ENCODE measurements at places on chromosomes 1 and 21.
A peak's percentile ranks its signal among the peaks of the same experiment; 100 is the strongest.

DNA sequence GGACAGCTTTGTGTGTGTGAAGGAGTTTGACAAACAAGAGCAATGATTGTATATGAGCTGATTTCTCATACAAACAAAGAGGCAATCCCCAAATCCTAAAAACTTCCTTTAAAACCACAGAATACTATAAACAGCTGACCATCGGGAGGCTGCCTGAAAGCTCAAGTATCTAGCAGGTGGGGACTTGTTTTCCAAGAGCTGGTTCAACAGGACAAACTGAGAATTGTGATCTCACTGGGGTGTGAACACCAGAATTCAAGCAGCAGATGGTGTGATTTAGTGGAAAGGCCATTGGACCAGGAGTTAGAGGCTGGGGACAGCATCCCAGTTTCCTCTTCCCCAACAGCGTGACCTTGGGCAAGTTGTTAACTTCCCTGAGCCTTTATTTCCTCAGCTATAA lies 13.9 kb downstream of the LMX1A start:
- no peak for DNase-seq

DNA sequence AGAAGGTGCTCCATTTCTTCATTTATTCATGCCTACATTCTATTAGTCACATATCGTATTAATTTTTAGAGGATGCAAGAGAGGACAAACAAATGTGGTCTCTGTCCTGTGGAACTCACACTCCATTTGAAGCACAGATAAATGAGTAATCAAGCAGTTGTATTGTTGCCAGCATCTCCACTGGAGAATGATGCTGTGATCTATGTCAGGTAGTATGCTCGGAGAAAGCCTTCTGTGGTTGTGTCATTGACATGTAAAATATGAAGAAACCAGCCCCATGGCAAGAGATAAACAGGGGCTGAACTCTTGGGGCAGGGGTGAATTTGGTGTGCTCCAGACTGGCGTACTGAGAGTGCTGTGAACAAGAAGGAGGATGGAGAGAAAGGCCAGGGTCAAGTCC lies 101.2 kb downstream of the FASLG start:
- DNase-seq = no peak

DNA sequence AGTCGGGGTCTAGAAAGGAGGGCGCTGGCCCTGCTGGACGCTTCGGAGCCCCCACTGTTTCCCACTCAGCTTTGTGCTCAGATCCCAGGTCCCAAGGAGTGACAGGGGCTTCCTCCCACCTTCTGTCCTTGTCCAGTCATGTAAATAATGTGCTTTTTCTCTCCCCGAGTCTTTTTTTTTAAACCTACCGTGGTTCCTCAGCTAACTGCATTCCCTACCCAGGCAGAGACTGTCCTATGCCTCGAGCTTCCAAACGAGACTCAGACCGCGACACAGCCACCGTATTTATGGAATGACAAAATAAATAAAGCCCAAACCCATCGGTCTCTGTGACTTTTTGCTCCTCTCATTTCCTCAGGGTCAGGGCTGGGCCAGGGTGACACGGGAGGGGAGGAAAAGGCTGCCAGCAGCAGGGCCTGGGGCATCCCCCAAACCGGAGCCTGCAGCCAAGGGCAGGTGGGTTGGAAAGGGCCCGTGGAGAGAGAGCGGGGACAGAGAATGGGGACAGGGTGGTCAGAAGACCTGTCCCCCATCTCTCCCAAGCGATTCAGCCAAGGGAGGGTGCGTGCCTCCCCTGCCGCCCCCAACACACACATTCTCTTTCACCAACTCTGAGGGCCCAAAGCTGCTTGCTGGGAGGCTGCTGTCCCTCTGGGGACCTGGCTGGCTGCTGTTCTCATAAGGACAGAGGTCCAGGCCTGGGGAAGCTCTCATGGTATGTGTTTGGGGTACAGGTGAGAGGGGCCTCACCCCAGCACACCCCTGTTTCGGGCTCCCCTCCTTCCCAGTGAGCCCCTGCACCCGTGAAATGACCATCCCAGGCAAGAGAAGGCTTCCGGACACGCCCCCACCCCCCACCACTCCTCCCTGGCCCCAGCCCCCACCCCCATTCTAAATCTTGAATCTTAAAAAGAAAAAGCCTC lies 55.4 kb downstream of the KCNAB2 start:
- DNase-seq = no peak

- DNase-seq = no peak
These were observed 690.7 kb downstream of the NCAM2 start for GRCh38 chr21:21688889-21689288.

DNA sequence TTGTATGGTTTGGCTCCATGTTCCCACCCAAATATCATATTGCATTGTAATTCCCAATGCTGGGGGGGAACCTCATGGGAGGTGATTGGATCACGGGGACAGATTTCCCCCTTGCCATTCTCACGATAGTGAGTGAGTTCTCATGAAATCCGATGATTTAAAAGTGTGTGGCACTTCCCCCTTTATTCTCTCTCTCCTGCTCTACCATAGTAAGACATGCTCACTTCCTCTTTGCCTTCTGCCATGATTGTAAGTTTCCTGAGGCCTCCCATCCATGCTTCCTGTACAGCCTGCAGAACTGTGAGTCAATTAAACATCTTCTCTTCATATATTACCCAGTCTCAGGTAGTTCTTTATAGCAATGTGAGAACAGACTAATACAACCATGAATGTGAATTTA lies 211.6 kb upstream of the NR5A2 start:
- DNase-seq = no peak

GRCh38 chr1:228034954-228035837 lies 28.4 kb downstream of the WNT3A start:
- DNase-seq = no peak

DNA sequence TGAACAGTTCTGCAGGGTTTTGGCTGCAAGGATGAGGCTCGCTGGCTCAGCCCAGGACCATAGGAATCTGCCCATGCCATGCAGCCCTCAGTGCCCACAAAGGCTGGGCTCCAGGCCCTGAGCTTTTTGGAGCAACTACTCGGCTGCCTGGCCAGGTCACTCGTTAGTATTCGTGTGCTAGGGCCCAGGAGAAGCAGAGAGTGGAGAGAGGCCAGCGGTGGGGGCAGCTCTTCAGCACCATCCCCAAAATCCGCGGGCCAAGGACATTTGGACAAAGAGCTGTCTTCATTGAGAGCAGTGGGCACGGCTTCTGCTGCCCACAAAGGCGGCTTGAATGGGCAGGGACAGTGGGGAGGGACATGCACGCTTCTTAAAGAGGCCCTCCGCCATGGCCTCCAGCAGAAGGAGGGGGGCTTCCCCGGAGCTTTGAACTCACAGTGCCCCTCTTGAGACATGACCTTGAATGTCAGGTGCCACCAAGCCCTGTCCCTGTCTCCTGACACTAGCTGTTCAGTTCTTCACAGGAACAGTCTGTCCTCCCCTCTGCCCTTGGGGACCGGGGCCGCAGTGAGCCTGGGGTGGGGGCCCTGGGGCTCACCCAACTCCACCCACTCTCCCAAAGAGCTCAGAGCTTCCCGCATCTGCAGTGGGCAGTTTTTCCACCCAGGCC lies 106.1 kb upstream of the ARHGEF16 start:
- no peak for DNase-seq

DNA sequence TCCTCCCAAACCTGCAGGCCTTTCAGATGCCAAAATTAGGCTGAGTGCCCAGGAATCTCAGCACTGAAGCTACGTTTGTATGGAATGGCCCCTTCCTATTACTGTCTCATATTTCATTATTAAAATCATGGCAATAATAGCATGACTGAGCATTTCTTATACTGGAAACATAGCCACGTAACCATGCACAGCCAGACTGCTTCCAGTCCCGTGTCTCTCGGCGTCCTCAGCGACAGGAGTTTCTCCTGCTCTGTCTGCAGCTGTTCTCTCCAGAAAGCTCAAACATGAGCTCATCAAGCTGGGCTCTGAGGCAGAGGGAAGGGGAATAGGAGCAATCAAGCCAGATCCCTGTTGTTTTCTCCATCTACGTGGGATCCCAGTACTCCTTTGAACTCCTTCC lies 104.0 kb downstream of the CDC7 start:
- no peak for DNase-seq

DNA sequence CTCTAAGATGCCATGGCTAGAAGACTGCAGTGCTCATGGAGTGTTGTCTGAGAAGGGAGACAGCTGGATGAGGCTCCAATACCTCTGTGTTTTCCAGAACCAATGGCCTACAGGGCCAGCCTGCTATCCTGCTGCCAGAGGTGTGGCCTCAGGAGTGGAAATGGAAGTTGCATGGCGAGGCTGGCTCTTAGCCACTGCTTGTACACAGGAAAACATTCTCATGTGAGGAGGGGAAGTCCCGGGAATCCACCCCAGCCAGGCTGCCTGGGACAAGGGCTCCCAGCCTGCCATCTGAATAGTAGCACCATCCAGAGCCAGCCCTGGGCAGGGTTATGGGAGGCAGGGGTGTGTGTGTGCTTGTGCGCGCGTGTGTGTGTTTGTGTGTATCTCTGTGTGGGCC lies 56.5 kb downstream of the SDC3 start:
- DNase-seq = no peak

- DNase-seq = peak; percentile 33
These were observed 1.5 kb upstream of the KCNH1 start for GRCh38 chr1:211135342-211135950.

- no peak for DNase-seq
These were observed 75.2 kb downstream of the BEND5 start for GRCh38 chr1:48701445-48701844.

DNA sequence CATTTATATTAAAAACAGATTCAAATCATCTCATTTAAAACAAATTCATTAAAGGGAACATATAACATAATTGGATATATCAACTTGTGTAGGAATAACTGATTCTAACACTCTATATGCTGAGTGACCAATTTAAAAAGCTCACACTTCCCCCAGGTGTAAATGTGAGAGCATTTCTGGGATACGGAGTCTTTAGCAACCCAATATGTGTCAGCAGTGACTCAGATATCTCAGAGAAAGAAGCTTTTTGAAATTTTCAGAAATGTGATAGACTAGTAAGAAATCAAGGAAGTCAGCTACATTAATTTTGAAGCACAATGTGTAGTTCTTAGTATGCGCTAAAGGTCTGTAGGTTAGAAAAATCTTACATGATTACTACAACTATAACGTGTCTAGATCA lies 87.9 kb upstream of the SERTAD4 start:
- DNase-seq = no peak

- DNase-seq = no peak
These were observed 35.5 kb downstream of the COQ8A start for GRCh38 chr1:226975259-226976250.

GRCh38 chr1:74791491-74791890 lies 58.5 kb downstream of the TYW3 start:
- DNase-seq = no peak

DNA sequence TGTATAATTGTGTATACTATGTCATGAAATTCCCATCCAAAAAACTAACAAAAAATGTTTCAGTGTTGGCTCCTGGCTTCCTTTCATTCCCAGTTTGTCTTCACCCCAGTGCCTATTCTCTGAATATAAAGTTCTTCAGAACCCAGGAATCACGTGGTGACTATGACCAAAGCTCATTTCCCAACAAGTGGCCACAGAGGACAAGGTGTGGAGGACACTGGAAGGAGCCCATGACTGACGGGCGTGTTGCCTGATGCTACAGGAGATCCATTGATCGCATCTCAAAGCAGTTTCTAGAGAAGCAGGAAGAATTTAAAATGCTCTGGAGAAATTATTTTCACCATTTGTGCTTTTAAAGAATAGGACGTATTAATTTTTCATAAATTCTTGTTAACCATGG lies 7.4 kb upstream of the GREM2 start:
- no peak for DNase-seq

GRCh38 chr1:38475624-38476005 lies 384.0 kb downstream of the RRAGC start:
- no peak for DNase-seq

- DNase-seq = no peak
These were observed 3.7 kb upstream of the PARP1 start for GRCh38 chr1:226411619-226412018.

- DNase-seq = no peak
These were observed 220.3 kb upstream of the FGGY start for GRCh38 chr1:59076612-59077011.

DNA sequence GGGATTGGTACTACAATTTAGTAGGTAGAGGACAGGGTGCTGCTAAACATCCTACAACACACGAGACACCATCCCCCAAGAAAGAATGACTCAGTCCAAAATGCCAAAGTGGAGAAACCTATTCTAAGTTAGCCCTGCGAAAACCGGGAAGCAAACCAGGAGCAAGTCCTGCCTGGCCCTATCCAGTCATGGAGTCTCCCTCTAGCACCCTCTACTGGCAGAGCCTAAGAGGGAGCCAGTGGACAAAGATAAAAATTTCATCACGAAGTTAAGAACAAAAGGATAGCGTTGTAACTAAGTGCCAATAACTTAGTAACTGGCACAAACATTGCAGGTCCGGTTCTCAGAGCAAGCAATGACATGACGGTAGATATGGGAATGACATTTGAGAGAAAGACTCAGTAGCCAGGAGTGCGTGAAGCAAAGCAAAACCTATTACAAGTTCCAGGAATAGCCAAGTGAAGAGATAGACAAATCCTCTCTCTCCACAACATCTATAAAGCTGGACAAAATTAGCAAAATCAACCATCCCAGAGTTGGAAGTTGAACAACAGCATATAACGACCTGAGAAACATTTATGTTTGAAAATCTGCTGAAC lies 383.5 kb downstream of the OMA1 start:
- no peak for DNase-seq

GRCh38 chr1:53656747-53657530 lies 82.0 kb downstream of the GLIS1 start:
- DNase-seq = no peak

- no peak for DNase-seq
These were observed 114.9 kb upstream of the SERTAD4 start for GRCh38 chr1:210117681-210118170.

DNA sequence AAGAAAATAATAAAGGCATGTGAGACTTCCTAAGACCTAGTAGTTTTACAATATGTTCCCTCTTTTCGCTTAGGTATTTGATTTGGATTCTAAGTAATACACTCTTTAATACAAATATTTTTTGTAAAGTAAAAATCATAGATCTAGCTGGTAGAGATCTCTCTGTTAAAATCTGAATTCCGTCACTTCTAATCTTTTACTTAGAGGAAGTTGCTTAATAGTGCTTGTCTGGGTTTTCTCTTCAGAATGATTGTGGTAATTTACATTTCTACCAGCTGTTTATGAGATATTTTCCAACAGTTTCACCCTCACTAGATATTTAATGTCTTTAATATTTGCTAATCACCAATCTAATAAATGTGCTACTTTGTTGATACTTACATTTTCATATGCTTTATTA lies 23.3 kb downstream of the RBM11 start:
- DNase-seq = no peak

- DNase-seq = no peak
These were observed 35.5 kb upstream of the VANGL1 start for GRCh38 chr1:115606305-115606704.

- no peak for DNase-seq
These were observed 2.6 kb downstream of the MTF2 start for GRCh38 chr1:93081716-93082115.

DNA sequence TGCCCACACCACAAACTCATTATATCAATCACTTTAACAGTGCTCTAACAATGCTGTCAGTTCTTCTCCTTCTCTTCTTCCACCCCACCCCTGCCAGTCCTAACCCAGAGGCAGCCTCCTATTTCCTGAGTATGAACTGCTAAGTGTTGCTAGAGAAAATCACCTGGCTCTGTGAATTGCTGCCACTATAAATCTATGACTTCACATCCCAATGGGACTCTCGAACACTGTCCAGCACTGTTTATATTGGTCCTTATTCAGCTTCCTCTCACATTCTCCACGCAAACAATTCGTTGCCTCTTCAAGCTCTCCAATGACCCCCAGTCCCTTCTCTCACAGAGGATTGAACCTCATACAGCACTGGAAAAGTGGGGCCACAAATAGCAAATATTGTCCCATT lies 27.0 kb upstream of the USH2A start:
- no peak for DNase-seq

Data from CD4-positive, alpha-beta T cell treated with Interferon alpha-2 for 1 hour (primary cell).